Esophagus muscularis mucosa (tissue), 4 donors: ENCODE measurements at places on chromosomes 5 and 9. TPM values are rescaled to one million over a fixed set of nuclear protein-coding genes. Genes with fewer than 3 reads are reported as not detected.

GRCh38 chr5:37715361-37715760, 124.5 kb downstream of the GDNF start:
- no peak overlapping the region for H3K27ac ChIP-seq
- H3K36me3 ChIP-seq = no peaks in the 10 kb centered on the region
- peaks cover 9% of the 10 kb centered on the region for H3K4me1 ChIP-seq
- H3K4me3 ChIP-seq = no peak overlapping the region
- H3K27me3 ChIP-seq = no peaks in the 10 kb centered on the region

- no peaks in the 10 kb centered on the region for H3K27me3 ChIP-seq
- peaks cover 78% of the 10 kb centered on the region for H3K4me1 ChIP-seq
- H3K36me3 ChIP-seq = peaks cover 19% of the 10 kb centered on the region
- DNase-seq = peak; percentile 78
These were observed 7.7 kb downstream of the MACROH2A1 start for GRCh38 chr5:135391116-135391868.

- no peaks in the 10 kb centered on the region for H3K4me1 ChIP-seq
- peaks cover 17% of the 10 kb centered on the region for H3K27me3 ChIP-seq
- H3K4me3 ChIP-seq = no peak overlapping the region
- no peak overlapping the region for H3K27ac ChIP-seq
- no peaks in the 10 kb centered on the region for H3K36me3 ChIP-seq
- DNase-seq = no peak
These were observed 16.8 kb downstream of the GLDC start for GRCh38 chr9:6628704-6629103.

DNA sequence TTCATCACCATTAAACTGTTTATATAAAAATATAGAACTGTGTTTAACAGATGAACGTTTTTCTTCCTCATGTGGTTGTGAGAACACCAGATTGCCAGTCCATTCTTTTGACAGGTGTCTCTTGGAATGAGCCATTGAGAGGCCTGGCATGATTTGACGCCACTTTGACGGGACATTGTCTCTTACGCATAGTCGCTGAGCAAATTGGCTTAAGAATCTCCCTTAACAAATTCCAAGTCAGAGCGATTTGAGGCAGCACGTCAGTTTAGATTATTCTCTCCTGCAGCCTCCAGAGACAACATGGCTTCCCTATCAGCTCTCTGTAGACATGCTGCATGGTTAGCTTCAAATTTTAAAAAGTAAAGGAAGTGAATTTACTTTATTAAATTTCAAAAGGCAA, 510.7 kb upstream of the ACO1 start:
- no peaks in the 10 kb centered on the region for H3K4me1 ChIP-seq
- H3K27ac ChIP-seq = no peak overlapping the region
- H3K27me3 ChIP-seq = no peaks in the 10 kb centered on the region

DNA sequence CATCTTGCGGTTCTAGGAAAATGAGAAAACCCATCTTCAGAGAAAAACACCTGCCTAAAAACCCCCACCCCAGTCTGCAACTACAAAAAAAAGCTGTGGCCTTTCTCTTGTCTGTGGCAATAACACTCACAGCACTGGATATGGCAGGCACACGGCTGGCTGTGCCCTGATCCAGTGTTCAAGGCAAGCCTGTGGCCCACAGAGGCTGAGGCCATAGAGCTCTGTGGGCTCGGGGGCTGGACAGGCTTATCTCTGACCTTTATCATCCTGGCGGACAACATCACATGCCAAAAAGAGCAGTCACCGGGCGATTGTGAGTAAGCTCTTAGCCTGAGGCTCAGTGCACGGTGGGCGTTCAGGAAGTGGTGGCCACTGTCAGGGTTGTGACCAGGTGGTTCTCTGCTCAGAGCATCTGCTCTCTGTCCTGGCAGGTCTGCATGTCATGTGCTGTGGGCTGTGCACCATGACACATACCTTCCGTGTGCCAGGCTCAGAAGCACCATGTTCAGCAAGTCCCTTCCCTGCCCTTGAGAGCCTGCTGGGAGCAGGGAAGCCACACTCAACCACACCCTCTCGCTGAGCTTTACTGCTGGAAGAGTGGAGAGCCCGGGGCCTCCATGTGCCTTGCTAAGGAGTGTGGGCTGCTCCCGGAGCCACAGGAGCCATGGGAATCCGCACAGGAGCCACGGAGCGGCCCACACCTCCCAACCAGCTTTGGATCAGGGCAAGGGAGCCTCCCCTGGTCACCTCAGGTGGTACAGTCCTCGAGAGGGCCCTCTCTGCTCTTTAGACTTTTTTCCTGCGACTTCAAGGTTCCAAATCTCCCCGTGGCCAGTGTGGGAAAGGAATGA, 34.6 kb upstream of the WDR38 start:
- H3K27me3 ChIP-seq = no peaks in the 10 kb centered on the region
- H3K4me1 ChIP-seq = peaks cover 6% of the 10 kb centered on the region
- no peak overlapping the region for H3K4me3 ChIP-seq
- no peak overlapping the region for H3K27ac ChIP-seq
- H3K36me3 ChIP-seq = no peaks in the 10 kb centered on the region

- no peak overlapping the region for H3K4me3 ChIP-seq
- H3K36me3 ChIP-seq = no peaks in the 10 kb centered on the region
- no peak overlapping the region for H3K27ac ChIP-seq
- H3K27me3 ChIP-seq = no peaks in the 10 kb centered on the region
These were observed 199.2 kb upstream of the KLF4 start for GRCh38 chr9:107688728-107689127.

GRCh38 chr9:9202276-9202675, 1402.7 kb upstream of the DMAC1 start:
- DNase-seq = no peak
- H3K27ac ChIP-seq = no peak overlapping the region
- no peaks in the 10 kb centered on the region for H3K36me3 ChIP-seq
- H3K4me3 ChIP-seq = no peak overlapping the region
- H3K27me3 ChIP-seq = no peaks in the 10 kb centered on the region
- no peaks in the 10 kb centered on the region for H3K4me1 ChIP-seq

DNA sequence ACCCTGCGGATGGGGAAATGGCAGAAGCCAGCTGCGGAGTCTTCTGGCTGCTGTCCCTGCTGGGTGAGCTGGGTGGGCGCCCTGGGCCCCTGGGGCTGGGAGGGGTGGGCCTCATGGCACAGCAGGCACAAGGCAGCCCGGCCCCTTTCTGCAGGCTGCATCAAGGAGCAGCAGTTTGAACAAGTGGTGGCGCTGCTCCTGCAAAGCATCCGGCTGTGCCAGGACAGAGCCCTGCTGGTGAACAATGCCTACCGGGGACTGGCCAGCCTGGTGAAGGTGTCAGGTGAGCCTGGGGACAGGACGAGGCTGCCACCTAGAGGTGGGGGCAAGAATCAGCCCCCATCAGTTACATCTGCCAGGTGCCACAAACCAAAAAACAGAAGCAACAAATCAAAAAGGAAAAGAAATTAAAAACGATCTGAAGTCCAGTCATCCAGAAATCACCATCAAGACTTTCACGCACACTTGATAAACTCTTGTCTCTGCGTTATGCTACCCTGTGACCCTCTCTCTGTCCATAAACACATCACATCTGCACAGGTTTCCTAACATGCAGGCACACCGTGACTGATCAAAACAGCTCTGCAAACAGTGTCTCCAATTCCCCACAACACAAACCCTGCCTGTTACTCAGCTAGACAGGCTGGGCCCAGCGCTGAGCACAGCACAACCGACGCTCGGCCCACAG, 13.9 kb downstream of the REXO4 start:
- H3K27ac ChIP-seq = no peak overlapping the region
- no peaks in the 10 kb centered on the region for H3K27me3 ChIP-seq
- no peak for DNase-seq
- H3K4me3 ChIP-seq = no peak overlapping the region

DNA sequence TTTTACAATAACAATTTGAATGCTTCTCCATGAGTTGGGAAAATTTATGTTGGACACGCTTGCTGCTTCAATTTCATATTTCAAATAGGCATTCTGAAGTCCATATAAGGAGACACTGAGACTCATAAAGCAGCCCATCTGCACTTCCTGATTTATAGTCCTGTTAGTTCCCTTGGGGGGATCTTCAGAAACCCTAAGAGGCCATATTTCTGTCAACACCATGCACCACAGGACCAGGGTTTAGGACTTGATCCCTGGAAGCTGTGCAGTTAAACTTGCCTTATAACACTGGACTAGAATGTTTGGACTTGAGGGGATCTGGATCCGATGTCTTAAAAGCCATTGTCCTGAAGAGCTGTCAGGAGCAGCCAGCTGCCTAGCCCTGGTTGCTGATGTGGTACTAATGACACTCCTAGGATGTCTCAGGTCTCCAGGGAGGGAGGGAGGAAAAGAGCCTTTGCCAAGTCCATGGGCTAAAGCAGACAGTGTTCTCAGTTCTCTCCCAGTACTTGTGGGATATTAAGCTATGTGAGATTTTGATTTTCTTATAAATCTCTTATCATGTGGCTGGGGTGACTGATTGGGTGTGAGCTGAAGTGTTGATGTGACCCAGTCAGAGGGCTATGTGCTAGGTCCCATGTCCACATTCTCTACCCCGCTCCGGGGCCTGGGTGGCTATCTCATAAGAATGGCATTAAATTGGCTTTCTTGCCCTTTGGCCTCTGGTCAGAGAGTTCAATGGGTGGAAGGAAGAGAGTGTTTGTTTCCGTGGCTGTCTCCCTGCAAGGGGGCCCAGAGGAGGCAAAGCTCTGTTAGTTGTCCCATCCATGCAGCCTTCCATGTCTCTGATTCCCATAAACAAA, 399.8 kb downstream of the OSTF1 start:
- no peak for DNase-seq
- no peak overlapping the region for H3K27ac ChIP-seq
- H3K36me3 ChIP-seq = no peaks in the 10 kb centered on the region
- no peaks in the 10 kb centered on the region for H3K27me3 ChIP-seq

- H3K36me3 ChIP-seq = no peaks in the 10 kb centered on the region
- H3K4me1 ChIP-seq = peaks cover 6% of the 10 kb centered on the region
- no peak overlapping the region for H3K4me3 ChIP-seq
These were observed 142.0 kb downstream of the FAM114A2 start for GRCh38 chr5:153896701-153897100.

DBH gene
- total RNA-seq = not detected

ZFR gene
- 106 TPM for total RNA-seq

PCDHGA5 gene
- total RNA-seq = 2.6 TPM

EIF4E1B gene
- total RNA-seq = not detected

SPAAR gene
- total RNA-seq = 5.7 TPM

CD72 gene
- not detected for total RNA-seq

FOXI1 gene
- total RNA-seq = not detected

SPATA31E1 gene
- total RNA-seq = not detected

CER1 gene
- not detected for total RNA-seq
